ENCODE measurements at places on chromosomes 13 and 19. TPM values are rescaled to one million over a fixed set of nuclear protein-coding genes. Genes with fewer than 3 reads are reported as not detected.

UBE2M gene
- total RNA-seq: 91.6 TPM

RGCC gene
- 48.6 TPM for total RNA-seq

ZNF66 gene
- 0.55 TPM for total RNA-seq

ZNF790 gene
- 7.7 TPM for total RNA-seq

TEX26 gene
- total RNA-seq: not detected

DNA sequence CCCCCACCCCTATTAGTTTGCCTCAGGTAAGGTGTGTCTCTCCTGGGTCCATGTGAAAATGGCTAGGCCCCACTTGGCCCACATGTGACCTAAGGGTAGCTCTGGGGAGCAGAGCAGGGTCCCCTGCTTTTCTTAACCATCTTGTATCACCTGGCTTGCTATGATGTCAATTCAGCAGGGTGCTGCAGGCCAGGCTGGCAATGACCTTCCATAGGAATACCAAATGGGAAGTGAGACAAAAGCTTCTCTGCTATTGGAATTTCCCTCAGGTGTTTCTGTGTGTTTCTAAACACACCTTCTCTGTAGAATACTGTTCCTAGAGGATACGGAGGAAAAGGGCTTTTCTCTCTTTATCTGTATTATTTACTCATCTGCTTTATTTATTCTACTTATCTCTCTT is 35.7 kb upstream of the DACH1 start:
- no peak for DNase-seq

DNA sequence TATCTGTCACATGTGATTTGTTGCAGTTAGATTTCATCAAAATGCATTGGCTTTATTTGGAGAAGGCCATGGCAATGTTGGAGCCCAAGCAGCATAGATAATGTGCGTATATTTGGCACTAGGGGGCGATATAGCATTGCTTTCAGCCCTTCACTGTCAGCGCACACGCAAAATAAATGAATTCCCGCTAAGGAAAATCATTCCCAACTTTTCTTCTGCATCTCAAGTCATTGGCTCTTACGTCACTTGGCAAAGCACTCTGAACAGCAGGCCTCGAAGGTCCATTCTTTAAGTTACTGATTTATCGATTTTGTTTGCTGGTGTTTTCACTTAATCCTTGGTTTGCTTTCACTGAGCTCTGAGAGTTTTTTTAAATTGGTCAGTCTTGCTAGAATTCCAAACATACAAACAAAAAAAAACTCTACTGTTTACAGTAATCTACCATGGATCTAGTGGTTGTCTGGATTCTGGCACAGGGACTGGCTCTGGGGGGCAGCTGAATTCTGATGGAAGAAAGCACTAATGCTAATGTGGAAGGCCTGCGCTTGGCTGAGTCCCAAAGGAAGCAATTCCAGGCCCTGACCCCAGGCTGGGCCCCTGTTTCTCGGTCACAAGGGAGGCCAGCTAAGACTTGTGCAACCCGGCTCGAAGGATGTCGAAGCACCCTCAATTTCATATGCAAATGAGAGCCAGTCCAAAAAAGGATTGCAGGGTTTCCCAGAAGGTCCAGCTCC is 97.7 kb upstream of the IPO5 start:
- peak; percentile 57 for DNase-seq

GRCh38 chr13:31476266-31476665 is 263.1 kb upstream of the RXFP2 start:
- peak; percentile 33 for DNase-seq

DNA sequence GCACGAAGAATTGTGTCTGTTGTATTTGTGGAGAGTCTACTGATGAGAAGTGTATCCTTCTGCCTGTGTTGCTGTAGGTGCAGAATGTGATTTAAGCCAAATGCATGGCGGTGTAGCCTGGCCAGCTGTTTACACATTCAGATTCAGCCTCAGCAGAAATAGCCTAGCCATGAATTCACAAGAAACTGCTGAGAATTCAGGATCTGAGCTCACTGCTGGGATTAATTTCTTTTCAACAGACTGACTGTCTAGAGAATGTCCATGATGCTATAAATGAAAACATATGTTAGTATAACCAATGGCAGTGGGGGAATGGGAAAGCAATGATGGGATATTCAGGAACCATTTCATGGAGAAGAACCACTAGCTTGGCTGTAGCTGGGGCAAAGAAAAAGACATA is 77.4 kb upstream of the RNF113B start:
- no peak for DNase-seq

- no peak for DNase-seq
Observed at GRCh38 chr19:31715249-31715945, 366.2 kb upstream of the TSHZ3 start.

GRCh38 chr13:113110852-113111315 is 5.3 kb downstream of the F7 start:
- DNase-seq: no peak

DNA sequence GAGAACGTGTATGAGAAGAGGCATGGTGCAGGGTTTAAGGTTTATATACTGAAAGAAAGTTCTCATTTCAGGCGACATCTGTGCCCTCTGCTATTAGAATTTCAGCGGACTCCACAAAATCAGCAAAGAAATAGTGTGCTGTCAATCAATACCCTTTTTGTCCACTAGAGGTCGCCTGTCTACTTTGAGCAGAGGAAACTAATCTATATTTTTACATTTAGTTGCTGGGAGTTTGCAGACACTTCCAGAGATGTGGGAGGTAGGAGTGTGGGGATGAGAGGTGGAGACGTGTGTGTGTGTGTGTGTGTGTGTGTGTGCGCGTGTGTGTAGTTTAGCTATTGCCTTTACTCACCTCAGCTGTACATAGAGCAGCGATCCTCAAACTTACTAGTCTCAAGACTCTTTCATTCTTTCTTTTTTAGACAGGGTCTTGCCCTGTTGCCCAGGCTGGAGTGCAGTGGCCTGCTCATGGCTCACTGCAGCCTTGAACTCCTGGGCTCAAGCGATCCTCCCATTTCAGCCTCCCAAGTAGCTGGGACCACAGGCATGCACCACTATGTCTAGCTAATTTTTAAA is 9.7 kb downstream of the INAFM1 start:
- DNase-seq: no peak

All from heart left ventricle (tissue), 16 donors.